ENCODE measurements at places on chromosomes 11 and 22.

- DNase-seq, result no peak
Measured at GRCh38 chr11:2585566-2586086, 114.2 kb downstream of the KCNQ1OT1 start.

- DNase-seq, result no peak
Measured at GRCh38 chr11:2930704-2931419, 1.6 kb upstream of the PHLDA2 start.

DNA sequence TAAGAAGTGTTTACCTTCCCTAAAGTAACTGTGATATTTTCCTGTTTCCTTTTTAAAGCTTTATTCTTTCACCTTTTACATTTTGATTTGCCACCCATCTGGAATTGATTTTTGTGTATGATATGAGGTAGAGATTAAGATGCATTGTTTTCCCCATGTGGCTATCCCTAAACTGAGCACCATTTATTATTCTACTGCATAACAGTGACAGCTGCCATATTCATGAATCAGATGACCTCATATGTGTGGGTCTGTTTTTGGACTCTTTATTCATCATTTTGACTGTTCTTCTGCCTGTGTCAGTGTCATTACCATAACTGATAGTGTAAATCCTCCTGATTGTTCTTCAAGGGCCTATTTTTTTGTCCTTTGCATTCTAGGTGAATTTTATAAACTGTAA, 50.8 kb downstream of the HIPK3 start:
- DNase-seq, result no peak

DNA sequence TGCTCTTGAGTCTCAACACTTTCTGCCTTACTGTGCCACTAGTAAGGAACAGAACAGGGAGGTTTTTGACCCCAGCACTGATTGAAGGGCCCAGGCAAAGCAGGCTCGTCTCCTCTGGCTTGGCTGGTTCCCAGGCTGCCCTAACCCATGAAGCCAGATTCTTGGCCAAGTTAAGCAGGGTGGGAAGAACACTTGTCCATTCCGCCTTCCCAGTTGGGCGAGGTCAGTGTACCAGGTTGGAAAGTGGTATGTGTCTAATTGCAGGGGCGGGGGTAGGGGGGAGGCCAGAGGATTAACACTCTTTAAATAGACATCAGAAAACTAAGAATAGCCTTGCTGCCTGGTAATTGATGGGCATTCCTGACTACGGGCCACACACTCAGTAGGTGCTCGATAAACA, 14.4 kb downstream of the TIMP3 start:
- no peak for DNase-seq

GRCh38 chr11:124941703-124942102, 5.9 kb upstream of the HEPACAM start:
- no peak for DNase-seq

- DNase-seq, result peak; percentile 43
Measured at GRCh38 chr11:75429902-75430713, 2.9 kb downstream of the KLHL35 start.

- no peak for DNase-seq
Measured at GRCh38 chr11:77320351-77320750, 18.9 kb upstream of the GDPD4 start.

GRCh38 chr11:9756878-9757277, 93.0 kb downstream of the SWAP70 start:
- DNase-seq, result no peak

DNA sequence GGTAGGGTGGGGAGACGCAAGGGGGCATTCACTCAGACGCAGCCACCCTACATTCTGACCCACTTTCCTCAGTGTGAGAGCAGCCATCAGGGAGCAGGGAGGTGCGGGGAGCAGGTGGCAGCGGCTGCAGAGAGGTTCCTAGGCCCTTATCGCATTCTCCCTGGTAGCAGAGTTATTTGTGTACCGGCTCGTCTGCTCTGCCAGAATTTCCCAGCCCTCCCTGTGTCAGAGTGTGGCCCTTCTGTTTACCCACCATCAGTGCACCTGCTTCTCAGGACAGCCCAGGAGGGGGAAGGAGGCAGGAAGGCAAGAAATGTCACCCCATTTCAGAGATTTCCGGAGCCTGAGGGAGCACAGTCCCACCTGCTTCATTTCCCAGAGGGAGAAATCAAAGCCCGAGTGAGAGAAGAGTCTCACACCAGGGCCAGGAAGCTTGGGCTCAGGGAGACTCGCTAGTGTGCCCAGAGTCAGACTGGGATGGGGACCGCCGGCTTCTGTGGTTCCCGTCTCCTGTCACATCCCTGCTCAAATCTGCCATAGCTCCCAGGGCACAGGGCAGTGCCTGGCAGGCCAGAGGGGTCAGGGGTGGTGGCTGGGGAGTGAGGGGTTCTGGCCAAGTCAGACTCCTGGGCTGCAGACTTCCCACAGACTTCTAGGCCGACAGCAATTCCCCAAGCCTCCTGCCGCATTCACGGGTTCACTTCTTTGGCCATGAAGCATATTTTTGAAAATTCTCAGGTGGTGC, 49.7 kb downstream of the ARRB1 start:
- no peak for DNase-seq

GRCh38 chr11:213111-213510, 5.6 kb downstream of the RIC8A start:
- peak; percentile 9 for DNase-seq

GRCh38 chr22:37412495-37413250, 14.6 kb downstream of the ELFN2 start:
- no peak for DNase-seq

DNA sequence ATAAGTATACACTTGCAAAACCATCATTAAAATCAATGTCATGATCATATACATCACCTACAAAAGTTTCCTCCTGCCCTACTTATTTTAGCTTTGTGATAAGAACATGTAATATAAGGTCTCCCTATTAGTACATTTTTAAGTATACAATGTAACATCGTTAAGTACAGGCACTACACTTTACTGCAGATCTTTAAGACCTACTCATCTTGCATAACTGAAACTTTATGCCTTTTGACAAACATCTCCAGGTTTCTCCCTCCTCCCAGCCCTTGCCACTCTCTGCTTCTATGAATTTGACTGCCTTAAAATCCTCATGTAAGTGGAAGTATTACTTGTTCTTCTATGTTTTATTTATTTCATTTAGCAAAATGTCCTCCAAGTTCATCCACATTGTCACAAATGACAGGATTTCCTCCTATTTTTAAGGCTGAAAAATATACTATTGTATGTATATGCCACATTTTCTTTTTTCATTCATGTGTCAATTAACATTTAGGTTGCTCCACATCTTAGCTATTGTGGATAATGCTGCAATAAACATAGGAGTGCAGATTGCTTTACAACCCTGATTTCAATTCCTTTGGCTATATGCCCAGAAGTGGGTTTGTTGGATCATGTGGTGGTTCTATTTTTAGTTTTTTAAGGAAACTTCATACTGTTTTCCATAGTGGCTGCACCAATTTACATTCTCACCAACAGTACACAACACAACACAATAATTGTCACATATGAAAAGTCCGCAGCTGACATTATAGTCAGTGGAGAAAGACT, 471.1 kb upstream of the ANO3 start:
- no peak for DNase-seq

- no peak for DNase-seq
Measured at GRCh38 chr22:22818861-22819855, 68.5 kb upstream of the IGLL5 start.

- DNase-seq, result no peak
Measured at GRCh38 chr22:24834845-24835570, 29.0 kb downstream of the SGSM1 start.

- no peak for DNase-seq
Measured at GRCh38 chr11:36026315-36026968, 82.6 kb downstream of the LDLRAD3 start.

GRCh38 chr11:78138694-78139421, 568 bp downstream of the ALG8 start:
- DNase-seq, result no peak

DNA sequence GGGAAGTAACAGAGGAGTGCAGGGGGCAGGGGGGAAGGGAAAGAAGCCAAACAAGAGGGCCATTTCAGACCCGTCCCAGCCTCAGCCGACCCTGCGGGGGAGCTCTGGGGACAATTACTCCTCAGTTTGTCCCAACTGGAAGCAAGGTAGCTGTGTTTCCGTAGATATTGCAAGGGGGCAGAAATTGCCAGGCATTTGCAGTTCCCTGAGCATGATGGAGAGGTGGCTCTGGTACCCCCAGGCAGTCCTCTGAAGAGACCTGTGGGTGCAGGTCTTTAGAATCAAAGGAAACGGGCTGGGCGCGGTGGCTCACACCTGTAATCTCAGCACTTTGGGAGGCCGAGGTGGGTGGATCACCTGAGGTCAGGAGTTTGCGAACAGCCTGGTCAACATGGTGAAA, 13.8 kb upstream of the JAM3 start:
- peak; percentile 6 for DNase-seq

DNA sequence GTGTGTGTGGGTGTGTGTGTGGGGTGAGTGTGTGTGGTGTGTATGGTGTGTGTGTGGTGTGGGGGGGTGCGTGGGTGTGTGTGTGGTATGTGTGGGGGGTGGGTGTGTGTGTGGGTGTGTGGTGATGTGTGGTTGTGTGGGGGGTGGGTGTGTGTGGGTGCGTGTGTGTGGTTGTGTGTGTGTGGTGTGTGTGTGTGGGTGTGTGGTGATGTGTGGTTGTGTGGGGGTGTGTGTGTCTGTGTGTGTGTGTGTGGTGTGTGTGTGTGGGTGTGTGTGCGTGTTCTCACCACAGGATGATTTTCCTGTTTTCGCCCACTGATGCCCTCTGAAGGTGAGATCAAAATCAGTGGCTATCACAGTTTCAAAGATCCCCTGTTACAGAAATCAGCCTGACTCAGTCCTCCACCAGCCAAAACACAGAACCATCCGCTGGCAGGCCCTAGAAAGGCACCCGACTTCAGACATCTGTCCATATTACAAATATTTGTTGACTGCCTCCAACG, 24.7 kb downstream of the CPT1A start:
- no peak for DNase-seq

- no peak for DNase-seq
Measured at GRCh38 chr11:1126935-1127663, 30.7 kb upstream of the MUC5AC start.

DNA sequence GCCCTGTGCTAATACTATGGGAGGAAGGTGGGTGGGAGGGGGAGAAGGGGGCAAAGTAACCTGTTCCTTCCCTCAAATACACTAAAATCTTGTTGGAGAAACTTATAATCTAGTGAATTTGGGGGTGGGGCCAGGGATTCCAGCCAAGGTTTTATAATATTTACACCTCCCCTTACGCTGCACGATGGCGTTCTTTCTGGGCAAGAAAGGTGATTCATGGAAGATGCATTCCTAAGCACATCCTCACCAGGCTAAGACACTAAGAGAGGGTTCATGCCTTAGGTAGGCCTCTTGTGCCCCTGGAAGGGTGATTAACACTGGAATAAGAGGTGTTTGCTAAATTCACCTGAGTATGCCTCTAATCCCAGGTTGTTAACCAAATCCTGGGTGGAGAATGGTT, 82.6 kb downstream of the BARX2 start:
- no peak for DNase-seq

DNA sequence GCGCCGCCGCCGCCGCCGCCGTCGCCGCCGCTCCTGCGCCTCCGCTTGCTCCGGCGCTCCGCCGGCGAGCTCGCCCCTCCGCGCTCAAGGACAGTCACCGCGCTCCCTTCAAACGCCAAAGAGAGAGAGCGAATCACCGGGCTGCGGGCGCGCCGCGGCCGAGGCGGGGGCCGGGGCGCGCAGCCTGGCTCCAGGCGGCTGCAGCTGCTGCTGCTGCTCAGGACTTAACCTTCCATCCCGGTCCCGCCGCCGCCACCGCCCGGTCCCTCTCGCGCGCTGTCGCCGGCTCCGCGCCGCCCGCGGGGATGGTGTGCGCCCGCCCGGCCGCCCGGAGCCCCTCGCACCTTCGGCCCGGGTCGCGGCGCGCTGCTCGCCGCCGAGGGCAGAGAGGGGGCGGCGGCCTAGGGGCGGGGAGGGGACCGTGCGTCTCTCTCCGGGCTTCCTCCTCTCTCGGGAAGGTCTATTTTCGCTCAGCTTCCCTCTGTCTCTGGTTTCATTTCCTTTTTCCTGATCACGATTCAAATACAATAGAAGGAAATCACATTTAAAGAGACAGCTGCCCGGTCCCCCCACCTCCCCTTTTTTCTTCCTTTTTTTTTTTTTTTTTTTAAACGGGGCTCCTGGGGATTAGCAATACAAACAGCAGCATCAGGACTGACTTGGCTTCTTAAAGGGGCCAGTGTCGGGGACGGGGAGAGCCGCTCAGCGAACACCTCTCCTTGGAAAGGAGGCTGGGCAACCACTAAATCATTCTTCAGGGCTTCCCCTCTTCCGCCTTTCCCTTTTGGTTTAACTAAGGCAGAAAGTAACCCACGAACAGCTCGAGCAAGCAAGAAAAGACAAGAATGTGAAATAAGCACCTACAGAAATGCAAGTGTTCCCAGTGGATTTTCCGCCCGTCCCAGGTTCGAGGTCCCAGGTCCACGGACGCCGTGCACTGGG, 22.1 kb downstream of the LMO2 start:
- peak; percentile 19 for DNase-seq

DNA sequence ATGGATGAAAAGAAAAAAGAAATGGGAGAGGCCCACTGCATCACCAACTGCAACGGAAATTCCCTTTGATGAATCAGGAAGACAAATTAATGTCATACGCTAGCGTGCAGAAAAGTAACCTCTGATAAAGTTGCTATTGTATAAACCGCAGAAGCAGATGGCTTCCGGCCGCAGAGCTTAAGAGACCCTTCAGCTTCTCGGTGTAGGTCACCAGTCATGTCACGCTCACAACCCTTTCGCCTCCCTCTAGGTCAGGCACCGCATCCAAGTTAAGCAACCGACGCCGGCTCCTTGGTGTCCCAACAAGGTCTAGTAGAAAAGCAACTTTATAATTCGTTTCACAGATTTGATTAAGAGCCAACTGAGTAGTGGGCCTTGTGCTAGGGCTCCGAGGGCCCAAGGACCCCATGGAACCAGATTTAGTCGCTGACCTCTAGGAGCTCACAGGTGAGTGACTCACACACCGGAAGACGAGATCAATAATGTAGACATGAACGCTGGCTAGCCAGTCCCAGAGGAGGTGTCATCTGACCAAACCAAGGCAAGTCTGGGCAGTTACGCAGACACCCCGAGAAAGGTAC, 1.2 kb upstream of the ZFP91 start:
- DNase-seq, result no peak

DNA sequence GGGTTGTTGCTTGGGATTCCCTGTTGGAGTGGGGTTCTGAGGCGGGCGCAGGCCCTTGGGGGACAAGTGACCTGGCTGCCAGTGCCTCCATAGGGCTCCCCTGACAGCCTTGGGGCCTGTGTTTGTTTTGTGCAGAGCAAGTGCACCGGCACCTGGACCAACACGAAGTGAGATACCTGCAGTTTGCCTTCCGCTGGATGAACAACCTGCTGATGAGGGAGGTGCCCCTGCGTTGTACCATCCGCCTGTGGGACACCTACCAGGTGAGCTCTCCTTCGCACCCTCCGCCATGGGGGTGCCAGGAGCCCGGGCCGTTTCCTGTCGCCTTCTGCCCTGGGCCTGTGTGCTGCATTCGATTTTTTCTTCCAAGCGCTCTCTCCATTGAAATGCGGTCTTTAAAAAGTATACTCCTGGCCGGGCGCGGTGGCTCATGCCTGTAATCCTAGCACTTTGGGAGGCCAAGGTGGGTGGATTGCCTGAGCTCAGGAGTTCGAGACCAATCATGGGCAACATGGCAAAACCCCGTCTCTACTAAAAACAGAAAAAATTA, 274.6 kb downstream of the TBC1D22A start:
- DNase-seq, result no peak

All from uterus (tissue), 4 donors.